ENCODE measurements at places on chromosomes 3 and 15.

DNA sequence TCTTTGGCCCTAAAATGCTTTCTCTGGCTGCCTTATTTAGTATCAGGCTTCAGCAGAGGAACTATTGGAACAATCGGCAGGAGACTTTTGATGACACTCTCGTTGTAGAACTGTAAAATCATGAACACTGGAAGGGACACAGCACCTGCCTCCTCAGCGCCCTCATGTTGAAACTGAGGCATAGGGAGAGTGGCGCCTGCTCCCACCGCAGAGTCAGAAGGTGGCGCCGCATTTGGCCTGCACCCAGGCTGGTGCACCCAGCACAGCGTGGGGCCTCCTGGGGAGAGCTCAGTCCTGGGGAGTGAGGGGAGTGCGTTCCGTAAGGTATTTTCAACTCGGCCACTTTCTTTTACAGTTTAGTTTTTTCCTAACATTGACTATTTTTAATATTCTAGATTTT is 78.2 kb upstream of the BLM start:
- no peak for DNase-seq

DNA sequence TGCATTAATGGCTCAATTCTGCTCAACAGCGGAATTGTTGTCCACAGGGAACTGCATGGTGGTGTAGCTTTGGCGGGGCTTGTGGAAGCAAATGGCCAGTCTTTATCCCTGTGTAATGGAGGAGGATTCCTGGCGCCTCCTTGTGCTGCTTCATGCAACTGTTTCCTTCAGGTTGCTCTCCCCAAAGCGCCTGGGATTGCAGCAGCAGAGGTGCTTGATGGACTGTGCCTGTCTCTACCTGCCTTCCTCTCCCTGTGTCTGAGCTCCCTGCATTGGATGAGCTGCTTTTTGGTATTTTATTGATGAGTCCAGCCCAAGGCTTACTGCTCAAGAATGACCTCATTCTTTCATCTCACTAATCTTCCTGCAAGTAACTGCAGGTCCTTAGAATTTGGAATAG is 72.9 kb upstream of the NDN start:
- DNase-seq = no peak

DNA sequence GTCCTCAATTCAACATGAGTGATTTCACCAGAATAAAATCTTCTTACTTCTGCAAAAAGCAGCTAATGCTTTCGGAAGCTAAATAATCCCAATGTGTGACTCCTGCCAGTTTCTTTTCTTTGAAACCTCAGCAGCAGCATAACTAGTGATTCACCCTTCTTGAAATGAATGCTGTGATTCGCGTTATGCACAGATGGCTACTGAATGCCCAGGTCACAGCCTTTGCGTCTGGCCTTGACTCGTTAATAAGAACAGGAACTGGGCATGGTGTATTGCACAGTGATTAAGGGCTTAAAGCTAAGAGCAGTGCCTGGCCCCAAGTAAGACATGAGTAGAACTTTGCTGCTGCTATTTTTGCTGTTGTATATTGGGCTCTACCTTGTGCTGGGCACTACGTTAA is 19.0 kb downstream of the CGNL1 start:
- no peak for DNase-seq

GRCh38 chr3:115081444-115081843 is 65.6 kb downstream of the ZBTB20 start:
- no peak for DNase-seq

DNA sequence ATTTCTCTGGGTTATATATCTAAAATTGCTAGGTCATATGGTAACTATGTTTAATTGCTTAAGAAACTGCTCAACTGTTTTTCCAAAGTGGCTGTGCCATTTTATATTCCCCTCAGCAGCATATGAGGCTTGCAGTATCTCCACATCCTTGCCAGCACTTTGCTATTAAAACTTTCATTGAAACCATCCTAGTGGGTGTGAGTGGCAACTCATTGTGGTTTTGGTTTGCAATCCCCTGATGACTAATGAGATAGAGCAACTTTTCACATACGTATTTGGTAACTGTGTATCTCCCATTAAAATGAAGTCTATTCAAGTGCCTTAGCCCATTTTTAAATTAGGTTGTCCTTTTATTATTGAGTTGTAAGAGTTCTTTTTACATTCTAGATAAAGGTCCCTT is 17.3 kb downstream of the KPNA1 start:
- DNase-seq = no peak

- DNase-seq = no peak
Observed at GRCh38 chr3:15629860-15630597, 28.5 kb downstream of the BTD start.

- DNase-seq = no peak
Observed at GRCh38 chr3:154013736-154014135, 107.5 kb upstream of the ARHGEF26 start.

- no peak for DNase-seq
Observed at GRCh38 chr15:56537881-56538280, 72.9 kb upstream of the MNS1 start.

GRCh38 chr3:66723231-66723630 is 222.4 kb upstream of the LRIG1 start:
- no peak for DNase-seq

GRCh38 chr3:172557515-172558220 is 34.4 kb upstream of the TNFSF10 start:
- no peak for DNase-seq

DNA sequence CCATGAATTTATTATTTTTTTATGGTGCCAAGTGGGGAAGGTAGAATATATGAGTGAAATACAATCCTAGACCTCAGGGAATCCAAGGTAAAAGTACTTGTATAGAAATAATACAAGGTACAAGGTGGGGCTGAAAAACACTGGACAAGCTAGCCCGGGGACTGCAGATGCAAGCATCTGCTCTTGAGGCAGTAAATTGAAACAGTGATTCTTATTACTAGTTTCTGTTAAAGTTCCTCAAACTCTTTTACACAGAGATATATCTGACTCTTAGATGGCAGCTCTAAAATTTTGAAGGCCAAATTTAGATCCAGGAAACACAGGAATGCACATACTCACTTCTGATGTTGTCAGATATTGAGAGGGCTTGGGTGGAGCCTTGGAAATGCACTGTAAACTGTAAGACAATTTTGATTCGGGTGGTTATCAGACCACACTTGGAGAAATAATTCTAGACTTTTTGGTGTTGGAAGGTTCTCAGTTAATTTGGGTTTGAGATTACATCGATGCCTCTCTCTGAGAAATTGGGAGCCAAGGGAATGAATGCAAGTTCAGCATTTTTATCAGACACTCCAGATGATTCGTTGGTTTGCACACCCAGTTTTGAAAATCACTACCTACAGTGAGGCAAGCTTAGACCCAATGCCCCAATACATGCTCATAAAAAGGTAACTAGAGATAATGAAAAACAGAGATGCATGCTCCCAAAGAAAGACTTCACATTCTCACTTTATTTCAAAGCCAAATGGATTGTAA is 7.3 kb downstream of the TP63 start:
- DNase-seq = no peak

GRCh38 chr15:67578020-67578600 is 35.6 kb downstream of the MAP2K5 start:
- no peak for DNase-seq

GRCh38 chr3:154112146-154112852 is 8.9 kb upstream of the ARHGEF26 start:
- DNase-seq = no peak

GRCh38 chr3:109631897-109632296 is 294.6 kb upstream of the DPPA4 start:
- no peak for DNase-seq

GRCh38 chr3:132641837-132642538 is 17.6 kb downstream of the ACAD11 start:
- no peak for DNase-seq

- no peak for DNase-seq
Observed at GRCh38 chr15:80871858-80872257, 92.7 kb downstream of the CEMIP start.

DNA sequence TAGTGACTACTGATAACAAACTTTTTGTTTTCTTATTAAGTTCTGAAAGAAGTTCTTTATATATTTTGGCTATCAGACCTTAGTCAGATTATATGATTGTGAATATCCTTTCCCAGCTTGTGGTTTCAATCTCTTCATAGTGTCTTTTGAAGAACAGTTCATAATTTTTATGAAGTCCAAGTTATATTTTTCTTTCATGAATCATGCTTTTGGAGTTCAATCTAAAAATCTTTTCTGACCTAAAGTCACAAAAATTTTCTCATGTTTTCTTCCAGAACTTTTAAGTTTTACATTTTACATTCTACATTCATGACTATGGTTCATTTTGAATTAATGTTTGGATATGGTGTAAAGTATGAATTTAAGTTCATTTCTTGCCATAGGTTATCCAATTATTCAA is 34.2 kb upstream of the OCA2 start:
- DNase-seq = no peak

DNA sequence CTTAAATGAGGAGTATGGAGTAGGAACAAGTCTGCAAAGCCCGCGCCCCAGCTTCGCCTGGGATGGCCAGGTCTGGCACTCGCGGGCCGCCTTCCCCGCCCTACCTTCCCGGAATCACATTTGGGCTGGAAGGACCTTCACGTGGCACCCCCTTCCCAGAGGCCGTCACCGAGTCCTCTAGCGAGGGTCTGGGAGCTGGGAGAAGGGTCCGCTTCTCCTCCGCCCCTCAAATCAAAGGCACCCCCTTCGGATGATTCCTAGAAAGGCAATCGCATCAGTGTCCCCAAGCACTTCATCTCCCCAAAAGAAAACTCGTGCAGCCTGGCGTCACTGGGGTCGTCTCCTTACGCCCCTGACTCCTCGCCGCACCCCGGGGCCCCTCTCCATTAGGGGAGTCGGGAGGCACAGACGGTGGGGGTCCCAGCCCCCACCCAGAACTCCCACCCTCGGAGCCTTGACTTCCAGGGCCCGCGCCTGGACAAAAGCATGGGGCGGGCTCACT is 380 bp downstream of the MYLK start:
- DNase-seq = no peak

DNA sequence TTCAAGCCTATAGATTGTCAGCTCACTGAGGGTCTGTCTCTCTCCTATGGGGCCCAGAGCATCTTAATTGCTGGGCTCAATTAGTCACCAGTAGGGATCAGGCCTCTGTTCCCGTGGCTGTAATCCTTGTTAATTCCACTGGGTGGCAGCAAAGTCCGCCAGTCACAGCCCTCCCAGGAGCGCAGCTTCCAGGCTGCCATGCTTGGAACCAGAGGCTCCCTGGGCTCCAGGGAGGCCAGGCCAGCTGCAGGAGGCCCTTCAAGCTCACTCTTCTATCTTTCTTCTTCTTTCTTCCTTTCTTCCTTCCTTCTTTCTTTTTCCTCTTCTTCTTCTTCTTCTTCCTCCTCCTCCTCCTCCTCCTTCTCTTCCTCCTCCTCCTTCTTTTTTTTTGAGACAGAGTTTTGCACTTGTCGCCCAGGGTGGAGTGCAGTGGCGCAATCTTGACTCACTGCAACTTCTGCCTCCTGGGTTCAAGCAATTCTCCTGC is 14.4 kb downstream of the RNU5B-1 start:
- DNase-seq = peak; percentile 92

- no peak for DNase-seq
Observed at GRCh38 chr15:68386587-68387288, 45.2 kb downstream of the ITGA11 start.

DNA sequence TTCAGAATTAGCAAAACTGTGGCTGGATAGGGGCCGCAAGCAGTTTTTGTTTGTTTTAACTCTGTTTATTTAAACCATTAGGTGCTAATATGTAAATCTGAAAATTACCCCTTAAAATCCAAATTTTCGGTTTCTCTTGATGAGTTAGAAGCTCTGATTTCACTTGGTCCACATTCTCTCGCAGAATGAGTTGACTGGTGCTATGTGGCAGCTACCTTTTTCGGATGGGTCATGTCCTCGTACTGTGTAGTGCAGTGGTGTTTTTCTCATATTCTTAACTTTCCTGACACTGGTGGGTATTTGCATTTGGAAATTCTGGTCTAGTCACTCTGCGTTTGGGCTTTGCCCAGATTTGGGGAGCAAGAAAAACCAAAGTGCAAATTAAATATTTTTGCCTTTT is 87.1 kb downstream of the DIPK2A start:
- DNase-seq = no peak

GRCh38 chr3:123757281-123757940 is 126.7 kb downstream of the MYLK start:
- DNase-seq = peak; percentile 56

DNA sequence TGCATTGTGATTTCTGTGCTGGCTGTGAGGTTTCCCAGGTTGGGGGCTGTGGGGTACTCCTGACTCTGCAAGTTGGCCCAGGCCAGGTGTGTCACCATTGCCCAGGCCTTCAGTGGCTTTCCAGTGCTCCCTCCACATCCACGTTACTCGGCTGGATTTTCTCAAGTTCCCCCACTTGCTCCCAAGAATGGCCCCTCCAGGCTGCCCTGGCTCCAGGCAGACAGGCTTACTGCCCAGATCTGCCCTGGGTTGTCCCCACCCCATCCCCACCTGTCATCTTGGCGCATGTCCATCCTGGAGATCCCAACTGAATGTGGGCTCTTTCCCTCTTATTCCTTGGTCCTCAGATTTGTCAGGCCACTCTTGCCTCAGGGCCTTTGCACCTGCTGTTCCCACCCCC is 3.6 kb downstream of the APBA2 start:
- DNase-seq = no peak

GRCh38 chr3:194254040-194254439 is 97.1 kb downstream of the CPN2 start:
- no peak for DNase-seq

DNA sequence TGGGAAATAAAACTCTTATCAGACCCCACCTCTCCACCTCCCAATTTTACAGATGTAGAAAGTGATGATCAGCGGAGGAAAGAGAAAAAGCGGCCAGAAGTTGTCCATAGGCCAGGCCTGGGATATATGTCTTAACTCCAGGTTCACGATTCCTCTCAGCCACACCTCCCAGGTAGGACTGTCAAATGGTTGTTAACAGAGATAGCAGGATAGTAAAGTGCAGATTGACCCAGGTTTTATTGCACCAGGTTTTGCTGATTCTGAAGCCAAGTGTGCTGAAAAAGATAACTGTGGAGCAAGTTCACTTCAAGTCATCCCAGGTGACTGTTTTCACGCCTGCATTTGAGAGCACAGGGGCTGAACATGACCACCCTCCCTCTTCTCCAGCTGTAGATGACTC is 36.1 kb downstream of the LSM3 start:
- no peak for DNase-seq

DNA sequence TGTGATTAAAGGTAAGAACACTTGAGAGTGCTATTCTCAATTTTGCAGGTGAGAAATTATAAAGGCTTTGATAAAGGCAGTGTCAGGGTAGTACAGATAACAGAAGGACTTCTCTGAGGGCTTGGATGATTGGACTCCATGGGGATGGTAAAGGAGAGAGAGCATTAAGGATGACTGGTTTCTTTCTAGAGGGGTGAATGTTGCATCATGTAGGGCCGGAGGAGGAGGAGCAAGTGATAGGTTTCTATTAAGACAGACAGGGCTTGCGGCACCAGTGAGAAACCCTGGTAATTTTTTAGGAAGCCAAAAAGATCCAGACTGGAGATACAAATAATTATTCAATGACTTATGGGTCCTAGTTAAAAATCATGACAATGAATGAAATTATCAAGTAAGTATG is 230.7 kb upstream of the MME start:
- DNase-seq = no peak

DNA sequence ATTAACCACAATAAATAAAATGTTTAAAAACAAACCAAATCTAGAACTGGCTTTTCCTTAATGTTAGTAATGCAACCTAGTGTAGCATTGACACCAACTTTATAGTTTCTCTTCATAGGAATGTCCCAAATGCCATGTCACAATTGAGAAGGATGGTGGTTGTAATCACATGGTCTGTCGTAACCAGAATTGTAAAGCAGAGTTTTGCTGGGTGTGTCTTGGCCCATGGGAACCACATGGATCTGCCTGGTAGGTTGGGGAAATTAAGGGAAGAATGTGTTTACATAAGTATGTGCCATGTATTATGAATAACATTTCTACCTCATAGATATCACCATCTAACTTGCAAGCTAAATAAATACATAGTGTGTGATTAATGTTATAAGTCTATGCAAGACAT is 84.4 kb upstream of the GOLGA6B start:
- DNase-seq = no peak
